ENCODE measurements at places on chromosomes 11 and 22.
A peak's percentile ranks its signal among the peaks of the same experiment; 100 is the strongest.

GRCh38 chr22:40499209-40499623, 128.8 kb downstream of the SGSM3 start:
- no peak for DNase-seq

DNA sequence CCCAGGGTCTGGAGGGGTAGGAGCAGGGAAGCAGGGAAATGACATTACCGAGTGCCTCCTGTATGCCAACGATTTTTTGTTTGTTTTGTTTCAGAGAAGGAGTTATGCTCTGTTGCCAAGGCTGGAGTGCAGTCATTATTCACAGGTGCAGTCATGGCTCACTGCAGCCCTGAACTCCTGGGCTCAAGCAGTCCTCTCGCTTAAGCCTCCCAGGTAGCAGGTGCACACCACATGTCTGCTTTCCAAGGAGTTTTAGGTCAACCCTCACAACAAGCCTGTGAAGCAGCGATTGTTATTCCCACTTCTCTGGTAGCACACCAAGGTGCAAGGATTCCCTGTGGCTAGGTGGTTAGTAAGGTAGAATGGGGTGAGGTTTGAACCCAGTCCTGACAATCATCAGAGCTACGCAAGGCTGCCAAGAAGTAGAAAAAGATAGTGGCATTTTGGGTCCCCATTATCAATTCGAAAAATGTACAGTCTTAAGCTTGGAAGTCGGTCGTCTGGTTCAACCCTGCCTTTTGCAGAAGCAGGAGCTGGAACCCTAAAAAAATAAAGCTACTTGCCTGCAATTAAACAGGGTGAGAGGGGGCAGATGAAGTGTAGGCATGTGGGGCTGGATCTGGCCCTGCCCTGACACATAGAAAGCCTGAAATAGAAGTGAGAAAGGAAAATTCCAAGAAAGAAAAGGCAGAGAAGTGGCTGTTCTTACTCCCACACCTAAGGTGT, 9.1 kb downstream of the UCP3 start:
- no peak for DNase-seq

DNA sequence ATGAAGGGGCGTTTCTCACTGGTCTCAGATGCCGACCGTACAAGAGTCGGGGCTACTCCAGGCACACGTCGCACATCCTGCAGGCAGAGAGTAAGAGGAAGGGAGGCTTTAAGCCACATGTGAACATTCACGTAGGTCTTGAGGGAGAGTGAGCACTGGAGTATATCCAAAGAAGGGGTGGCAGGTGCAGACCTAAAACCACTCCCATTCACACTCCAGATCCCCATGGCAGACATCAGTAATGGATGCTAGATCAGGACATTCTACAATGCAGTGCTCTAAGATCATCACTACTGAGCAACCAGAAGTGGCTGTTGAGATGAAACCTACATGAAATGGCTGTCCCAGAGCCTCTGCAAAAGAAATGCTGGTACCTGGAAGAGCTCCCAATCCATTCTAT, 39.0 kb downstream of the WT1 start:
- no peak for DNase-seq

- DNase-seq, result no peak
Measured at GRCh38 chr22:45743687-45744086, 72.1 kb downstream of the ATXN10 start.

GRCh38 chr22:29260031-29260560, 7.7 kb downstream of the RHBDD3 start:
- DNase-seq, result no peak

- DNase-seq, result no peak
Measured at GRCh38 chr11:120931057-120931779, 92.7 kb upstream of the TBCEL start.

DNA sequence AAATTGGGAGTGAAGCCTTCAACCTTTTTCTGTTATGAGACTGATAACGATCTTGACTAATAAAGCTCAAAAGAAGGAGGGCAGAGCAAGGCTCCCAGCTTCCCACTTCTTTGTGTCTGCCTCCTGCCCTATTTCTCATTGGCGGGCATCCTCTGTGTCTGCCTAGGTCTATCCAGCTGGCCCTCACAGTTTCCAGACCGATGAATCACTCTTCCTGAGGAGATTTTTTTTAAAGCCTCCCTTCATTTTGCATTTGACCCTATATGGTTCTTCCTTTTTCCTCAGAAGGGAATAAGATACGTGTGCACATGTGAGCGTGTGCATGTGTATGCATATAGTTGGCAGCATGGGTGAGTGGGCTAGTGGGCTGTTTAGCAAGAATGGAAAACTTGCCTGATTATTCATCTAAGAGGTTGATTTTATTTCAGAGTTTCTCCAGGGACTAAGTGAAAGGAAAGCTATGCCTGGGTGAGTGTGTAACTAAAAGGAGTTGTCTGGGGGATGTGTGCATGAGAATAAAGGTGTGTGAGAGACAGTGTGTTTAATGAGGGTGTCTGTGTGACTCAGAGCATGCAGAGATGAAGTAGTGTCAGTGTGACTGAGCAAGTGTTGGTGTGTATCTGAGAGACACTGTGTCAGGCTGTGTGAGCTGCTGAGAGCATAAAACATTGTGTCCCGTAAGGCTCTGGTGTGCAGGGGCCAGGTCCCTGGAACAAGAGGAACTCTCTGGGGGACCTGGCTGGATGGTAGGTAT, 12.2 kb downstream of the PHLDB1 start:
- DNase-seq, result peak; percentile 65

- no peak for DNase-seq
Measured at GRCh38 chr11:131904756-131905155, 534.3 kb downstream of the NTM start.

DNA sequence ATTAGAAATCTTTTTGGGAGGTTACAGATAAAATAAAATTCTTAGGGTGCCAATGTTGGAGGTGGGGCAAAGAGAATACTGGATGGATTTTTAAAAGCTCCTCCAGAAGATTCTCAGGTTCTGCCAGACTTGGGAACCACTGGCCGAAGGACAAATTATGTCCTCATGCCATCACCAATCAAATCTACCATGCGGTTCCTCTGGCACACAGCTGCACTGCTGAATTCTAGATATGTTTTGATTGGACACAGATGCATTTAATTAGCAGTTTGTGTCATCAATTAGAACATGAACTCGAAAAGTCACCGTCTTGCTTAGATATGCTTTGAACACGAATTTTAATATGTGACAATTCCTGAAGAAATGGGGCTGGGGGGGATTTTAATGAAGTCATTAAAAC, 1269.2 kb downstream of the LRRC4C start:
- no peak for DNase-seq

- no peak for DNase-seq
Measured at GRCh38 chr11:78282821-78283220, 94.1 kb downstream of the USP35 start.

DNA sequence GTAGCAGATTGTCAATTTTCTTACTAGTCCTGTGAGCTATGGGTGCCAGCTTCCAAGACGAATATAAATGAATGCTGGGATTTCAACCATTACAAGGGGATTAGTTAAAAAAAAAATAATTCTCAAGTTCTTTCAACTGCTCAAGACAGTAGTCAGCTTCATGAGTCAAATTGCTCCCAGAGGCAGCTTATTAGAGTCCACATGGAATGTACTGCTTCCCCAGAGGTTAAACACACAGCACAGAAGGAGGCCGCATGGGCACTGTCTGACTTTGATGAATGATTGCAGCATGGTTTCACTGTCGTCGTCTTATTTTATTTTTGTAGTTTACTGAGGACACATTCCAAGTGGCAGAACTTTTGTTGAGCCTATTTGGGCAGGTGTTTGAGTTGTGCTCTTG, 563.2 kb downstream of the TMEM135 start:
- DNase-seq, result no peak

DNA sequence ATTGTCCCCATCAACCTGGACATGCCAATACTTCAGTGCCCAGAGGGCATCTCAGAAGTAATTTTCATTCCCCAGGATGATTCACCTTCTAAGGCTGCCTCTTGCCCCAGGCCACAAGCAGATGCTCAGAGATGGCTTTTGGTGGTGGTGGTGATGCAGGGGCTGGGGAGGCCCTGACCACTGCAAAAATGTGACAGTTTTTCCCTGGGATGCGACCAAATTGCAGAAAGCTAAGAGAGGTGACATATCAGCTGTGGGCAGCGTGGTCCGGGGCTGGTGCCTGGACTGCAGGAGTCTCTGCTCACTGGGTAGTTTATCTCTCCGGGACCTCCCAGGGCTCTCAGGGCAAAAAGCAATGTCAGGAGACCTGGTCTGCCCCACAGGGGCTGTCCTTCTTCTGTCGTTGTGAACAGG, 39.7 kb upstream of the ACCSL start:
- DNase-seq, result no peak

DNA sequence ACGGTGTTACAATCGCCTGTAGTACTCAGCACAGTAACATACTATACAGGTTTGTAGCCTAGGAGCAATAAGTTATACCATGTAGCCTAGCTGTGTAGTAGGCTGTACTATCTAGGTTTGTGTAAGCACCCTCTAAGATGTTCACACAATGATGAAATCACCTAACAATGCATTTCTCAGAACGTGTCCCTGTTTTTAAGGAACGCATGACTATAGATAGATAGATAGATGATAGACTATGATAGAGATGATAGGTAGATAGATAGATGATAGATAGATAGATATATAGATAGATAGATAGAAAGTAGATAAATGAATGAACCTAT, 203.9 kb downstream of the FAM76B start:
- no peak for DNase-seq

- no peak for DNase-seq
Measured at GRCh38 chr11:20529757-20530156, 69.7 kb upstream of the SLC6A5 start.

- no peak for DNase-seq
Measured at GRCh38 chr11:3171931-3172560, 6.9 kb upstream of the OSBPL5 start.

DNA sequence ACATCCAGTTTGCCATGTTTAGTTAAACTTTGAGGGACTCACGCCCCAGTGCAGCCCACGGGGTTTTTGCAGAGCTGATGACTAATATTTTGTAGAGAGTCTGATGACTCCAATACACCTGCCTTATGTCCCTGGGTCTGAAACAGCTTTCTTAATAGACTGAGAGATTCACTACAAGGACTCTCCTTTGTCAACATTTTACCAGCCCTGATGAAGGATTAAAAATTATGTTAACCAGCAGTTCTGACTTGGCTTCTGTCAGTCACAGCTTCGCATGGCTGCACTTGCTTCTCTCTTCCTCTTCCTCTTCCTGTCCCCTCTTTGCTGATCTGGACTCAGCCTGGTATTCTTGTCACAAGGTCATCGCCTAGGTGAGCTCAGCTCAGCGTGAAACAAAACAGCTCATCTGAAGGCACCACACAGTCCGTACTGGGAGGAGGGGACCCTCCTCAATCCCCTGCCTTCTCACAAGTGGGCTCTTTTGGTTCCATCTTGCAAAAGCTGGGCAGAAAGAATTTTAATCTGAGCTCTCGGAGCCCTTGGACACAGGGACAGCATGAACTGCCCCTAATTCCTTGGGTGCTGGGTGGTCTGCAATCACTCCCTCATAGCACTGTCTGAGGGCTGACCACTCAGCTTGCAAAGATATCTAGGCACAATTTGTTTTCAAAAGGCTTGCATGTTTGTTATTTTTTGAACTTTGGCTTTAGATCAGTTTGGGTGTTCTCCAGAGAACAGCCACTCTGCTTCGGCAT, 38.1 kb upstream of the POU2AF1 start:
- peak; percentile 16 for DNase-seq

GRCh38 chr11:20157728-20158127, 2.5 kb downstream of the DBX1 start:
- DNase-seq, result no peak

DNA sequence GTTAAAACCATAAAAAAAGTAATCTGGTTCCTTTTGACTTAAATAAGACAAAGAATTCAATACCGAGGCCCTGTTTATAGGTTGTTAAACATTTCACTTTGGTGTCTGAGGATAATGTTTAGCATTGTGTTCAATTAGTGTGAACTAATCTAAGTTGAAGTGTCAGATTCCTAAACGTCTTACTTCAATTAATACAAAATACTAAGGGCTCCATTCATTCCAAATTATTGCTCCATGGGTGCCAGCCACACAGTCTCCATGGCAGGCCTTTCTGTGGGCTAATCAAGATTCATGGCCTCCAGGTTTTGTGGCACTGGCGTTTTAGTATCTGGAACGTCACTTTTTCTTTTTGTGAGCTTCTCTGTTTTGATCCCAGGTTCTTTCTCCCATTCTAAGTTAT, 89.4 kb downstream of the TMEM135 start:
- DNase-seq, result no peak

DNA sequence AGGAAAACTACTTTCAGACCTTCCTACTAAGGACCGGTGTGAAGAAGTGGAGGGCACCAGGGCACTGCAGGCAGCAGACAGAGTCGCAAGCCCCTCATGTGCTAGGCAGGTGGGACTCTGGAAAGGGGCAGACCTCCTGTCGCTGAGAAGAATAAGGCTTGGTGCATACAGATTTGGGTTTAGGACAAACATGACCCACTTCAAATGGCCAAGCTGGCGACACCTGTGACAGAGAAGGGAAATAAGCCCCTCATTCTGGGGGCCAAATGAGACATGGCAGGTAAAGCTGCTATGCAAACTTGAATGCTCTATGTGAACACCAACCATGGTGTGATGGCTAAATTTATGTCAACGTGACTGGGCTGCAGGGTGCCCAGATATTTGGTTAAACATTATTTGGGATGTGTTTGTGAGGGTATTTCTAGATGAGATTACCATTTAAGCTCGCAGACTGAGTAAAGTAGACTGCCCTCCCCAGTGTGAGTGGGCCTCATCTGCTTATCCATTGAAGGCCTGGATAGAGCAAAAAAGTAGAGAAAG, 112.4 kb upstream of the PITPNB start:
- no peak for DNase-seq

- no peak for DNase-seq
Measured at GRCh38 chr11:73160005-73160760, 18.1 kb upstream of the FCHSD2 start.

GRCh38 chr22:21845558-21846453, 21.6 kb downstream of the MAPK1 start:
- DNase-seq, result no peak

DNA sequence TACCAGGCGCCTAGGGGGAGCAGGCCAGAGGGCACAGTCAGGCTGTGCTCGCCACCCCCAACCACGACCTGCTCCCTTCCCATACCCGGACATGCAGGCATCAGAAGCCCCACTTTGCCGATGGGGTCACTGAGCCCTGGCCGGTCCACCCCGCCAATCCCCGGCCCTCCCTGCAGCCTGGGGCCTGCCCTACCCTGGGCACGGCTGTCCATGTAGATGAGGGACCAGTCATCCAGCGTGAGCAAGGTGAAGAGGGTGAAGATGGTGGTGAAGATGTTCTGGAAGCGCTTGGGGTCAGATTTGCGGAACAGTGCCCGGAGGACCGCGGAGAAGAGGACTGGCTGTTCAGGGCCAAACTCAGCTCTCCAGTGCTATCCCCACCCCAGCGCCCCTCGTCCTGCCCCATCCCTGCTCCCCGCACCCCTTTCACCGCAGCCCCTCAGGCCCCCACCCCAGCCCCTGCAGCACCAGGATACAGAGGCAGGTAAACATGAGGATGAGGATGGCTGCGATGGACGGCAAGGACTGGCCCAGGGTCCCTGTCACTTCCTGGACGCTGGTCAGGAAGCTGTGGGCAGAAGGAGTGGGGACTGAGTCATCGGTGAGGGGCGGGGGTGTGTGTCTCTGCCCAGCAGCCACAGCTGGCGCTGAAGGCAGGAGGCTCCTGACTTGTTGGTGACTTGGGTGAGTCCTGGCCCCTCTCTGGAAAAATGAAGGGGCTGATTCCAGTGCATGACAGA, 5.5 kb downstream of the CATSPER1 start:
- no peak for DNase-seq

All from Ammon's horn (tissue), 1 donor.